ENCODE measurements at places on chromosomes 16 and 17.

GRCh38 chr17:79755591-79755990, 22.4 kb upstream of the CBX2 start:
- no peak for DNase-seq

DNA sequence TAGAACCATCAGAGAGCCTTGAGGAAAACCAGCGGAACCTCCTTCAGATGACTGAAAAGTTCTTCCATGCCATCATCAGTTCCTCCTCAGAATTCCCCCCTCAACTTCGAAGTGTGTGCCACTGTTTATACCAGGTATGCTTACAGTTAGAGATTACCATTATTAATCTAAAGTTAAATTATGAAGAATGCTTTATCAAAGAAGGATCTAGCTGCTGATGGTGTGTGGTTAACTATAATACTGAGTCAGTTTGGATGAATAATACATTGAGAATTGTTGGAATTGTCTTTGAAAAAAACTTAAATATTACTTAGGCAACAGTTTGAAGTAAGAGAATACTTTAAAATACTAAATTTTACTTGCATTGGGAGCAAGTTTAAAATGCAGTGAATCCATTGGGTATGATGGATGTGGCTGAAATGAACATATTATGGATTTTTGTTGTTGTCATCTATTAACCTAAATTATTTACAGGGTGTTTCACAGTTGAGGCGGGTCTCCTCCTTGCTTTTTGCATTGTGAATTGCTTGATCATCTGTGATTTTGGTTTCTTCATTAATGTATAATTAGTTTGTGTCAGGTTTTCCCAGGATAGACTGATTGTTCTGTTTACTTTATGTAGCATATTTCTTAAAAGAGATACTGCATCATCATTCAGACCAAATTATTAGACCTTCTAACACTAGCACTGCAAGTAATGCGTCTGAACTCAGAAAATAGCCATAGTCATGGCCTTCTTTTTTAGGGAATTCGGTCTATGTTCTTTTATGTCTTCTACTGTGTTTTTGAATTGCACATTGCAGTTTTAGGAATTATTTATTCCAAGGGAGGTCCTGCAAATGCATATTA, 47.8 kb downstream of the OMG start:
- DNase-seq, result no peak

GRCh38 chr17:7060165-7060891, 16.4 kb upstream of the SLC16A11 start:
- no peak for DNase-seq

DNA sequence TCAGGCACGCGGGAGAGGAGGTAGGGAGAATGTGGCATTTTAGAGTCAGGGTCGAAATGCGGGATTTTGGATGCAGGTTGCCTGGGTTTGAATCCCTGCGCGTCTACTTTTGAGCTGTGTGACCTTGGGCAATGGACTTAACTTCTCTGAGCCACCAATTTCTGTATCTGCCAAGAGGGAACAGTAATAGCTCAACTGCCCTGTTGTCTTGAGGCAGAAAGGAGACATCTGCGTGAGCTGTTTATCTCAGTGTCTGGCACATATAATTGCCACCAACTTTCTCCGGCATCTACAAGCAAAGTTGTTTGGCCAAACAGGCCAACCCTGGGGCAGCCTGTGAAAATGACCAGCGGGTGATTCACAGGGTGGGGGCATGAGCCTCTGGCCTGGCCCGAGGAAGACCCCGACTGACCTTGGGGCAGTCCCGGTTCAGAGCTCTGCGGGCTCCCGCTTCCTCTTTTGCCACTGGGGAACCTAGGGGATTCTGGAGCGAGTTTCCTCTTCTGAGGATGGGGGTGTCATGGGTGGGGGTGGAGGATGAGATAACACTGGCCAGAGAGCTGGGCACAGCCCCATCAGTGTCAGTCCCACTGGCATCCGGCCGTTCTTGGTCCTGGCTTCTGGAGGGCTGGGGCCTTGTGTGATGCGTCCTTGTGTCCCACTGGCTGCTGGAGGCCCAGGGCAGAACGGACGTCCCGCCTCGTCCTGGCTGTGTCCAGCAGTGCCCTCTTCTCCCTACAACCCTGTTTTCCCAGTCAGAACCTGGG, 1.3 kb downstream of the SNN start:
- DNase-seq, result no peak

DNA sequence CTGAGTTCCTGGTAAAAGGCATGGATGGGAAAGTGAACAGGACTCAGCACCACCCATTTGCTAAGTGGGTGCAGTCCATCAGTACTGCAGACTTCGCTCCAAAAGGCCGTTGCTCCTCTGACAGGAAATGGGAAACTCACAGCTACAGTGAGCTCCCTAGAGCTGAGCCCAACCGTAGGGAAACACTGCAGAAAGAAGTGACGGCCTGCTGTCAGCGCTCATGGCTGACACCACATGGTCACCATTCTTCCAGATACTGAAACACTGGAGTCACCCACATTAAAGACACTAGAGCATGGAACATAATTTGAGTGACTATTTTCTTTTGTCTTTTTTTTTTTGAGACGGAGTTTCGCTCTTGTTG, 31.9 kb downstream of the UBE2O start:
- DNase-seq, result no peak

- no peak for DNase-seq
Measured at GRCh38 chr16:28161626-28162025, 50.1 kb downstream of the XPO6 start.

DNA sequence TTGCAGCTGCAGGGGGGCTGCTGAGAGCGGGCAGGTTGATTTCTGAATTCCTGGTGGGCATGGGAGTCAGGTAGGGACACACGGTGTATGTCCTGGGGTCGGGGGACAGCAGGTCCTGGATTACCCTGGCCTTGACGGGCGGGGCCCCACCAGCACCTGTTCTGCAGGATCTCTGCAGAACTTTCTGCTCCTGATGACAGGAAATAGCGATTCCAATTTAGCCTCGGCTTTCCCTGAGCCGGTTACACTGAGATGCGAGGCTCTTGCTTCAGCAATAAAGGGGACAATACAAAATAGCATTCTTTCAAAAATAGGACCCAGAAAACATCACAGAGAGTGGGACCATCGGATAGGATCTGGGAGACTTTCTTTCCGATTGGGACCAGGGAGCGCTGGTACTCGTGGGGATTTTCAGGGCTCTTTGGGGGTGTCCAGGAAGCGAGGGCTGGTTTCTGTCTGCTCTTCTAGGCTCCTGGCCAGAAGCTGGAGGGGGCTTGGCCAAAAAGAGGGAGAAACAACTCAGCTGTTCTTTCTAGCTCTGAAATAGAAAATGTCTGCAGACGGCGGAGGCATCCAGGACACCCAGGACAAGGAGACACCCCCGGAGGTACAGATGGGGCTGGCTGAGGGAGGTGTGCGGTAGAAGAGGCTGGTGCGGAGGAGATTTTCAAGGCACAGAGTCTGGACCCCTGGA, 642 bp downstream of the ZNF205 start:
- DNase-seq, result no peak

DNA sequence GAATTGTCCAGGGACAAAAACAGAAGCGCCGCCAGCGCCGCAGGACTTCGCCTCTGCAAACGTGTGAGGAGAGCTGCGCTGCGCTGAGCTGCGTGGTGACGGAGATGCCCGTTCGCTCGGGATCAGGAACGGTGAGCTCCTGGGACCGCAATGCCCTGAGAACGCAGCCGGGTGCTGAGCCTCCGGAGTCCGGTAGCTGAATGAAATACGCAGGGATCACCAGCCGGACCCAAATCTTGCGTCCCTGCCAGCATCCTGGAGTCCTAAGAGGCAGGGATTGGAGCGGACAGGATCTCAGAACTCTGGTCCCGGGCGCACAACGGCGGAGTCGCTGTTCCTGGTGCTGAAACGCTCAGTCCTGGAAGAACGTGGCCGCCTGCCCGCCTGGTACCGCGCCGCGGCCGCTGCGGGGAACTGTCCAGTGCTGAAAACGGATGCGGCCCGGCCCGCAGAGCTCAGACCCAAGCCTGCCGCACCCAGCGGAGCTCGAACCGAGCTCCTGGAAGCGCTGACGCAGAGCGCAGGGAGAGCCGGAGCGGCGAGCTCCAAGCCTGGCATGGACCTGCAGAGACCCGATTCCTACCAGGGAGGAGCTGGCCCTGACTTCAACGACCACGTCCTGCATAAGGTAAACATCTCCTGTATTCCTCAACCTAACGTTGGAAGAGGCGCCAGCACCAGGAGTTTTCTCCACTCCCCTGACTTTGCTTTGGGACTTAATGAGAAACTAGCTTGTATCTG, 41.5 kb downstream of the CD300LF start:
- DNase-seq, result peak; percentile 39

GRCh38 chr17:227078-227945, 45.9 kb upstream of the DOC2B start:
- no peak for DNase-seq

DNA sequence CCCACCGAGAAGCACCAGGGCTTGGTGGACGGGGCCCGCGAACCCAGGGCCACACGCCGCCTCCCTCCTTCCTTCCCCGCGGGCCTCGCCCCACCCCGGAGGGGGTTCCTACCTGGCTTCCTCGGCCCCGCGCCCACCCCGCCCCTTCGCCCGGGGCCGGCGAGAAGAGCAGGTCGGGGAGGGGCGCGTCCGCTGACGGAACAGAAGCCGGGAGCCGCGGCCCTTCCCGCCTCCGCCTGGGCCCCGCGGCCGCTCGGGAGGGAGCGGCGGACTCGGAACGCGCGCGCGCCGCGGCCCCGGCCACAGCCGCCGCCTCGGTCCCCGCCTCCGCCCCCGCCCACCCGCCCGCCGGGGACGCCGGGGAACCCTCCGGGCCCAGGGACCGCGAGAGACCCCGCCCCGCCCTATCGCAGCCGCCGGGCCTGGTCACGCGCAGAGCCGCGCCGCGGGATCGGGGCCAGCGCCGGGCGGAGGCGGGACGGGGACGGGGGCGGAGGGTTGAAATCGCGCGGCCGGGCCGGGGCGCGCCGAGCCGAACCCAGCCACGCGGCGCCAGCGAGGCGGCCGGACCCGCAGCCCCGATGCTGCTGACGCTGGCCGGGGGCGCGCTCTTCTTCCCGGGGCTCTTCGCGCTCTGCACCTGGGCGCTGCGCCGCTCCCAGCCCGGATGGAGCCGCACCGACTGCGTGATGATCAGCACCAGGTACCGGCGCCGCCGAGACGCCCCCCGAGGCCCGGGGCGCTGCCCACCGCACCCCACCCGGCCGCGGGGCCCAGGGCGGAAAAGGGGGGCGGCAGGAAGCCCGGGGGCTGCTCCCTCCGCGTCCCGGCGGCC, at the start of gene TLCD3A:
Gene TLCD3A (plus strand): TSS at position 530 of the 835 bp plus-strand sequence. CDS start 52 bp downstream, at position 582.
- no peak for DNase-seq

GRCh38 chr17:77111934-77112296, 28.9 kb upstream of the SEC14L1 start:
- no peak for DNase-seq
